ENCODE measurements at places on chromosomes 1 and 21.

GRCh38 chr1:37389327-37389726 lies 85.1 kb upstream of the ZC3H12A start:
- no peak for DNase-seq

GRCh38 chr1:226814751-226815537 lies 55.5 kb upstream of the PSEN2 start:
- no peak for DNase-seq

DNA sequence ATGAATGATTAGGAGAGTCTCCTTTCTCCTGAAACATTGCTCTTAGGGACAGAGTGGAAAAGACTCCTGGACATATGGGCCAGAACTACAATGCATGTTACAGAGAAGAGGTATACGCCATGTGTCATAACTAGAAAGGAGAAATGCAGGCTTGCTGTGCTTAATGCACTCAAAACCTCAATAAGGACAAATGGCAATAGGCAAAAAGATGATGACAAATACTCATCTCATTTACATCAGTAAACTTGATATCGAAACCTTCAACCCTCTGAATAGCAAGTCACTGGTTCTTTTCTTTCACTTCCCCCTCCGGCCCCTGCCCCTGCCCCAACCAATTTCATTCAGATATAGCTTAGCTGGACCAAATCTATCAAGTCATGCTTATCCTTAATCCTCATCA lies 1.9 kb upstream of the GPR88 start:
- no peak for DNase-seq

DNA sequence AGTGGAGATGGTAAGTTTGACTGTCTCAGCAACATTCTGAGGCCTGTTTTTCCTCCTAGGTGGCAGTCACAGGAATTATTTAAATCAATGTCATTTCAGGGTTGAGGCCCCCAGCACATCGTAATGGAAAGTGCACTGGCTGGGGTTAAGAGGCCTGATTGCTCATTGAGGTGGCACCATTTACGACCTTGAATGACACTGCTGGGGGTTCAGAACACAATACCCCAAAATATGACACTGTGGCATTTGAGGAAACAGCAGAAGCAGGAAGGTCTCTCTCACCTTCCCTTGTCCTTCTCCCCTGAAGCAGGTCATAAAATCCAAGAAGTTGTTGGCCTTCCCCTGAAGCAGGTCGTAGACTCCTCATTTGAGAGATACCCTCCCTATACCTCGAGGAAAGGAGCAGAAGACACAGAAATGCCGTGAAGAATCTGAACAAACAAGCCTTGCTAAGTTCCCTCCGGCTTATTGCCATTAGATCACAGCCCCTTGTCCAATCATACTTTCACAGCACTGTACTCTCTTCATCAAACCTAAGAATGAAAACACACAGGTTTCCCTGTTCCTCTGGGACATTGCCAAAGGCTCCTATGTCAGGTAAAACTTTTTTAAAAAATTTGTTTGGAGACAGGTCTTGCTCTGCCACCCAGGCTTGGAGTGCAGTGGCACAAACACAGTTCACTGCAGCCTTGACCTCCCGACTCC lies 71.3 kb downstream of the S1PR1 start:
- DNase-seq: no peak

- DNase-seq: no peak
Observed at GRCh38 chr1:9165396-9165795, 36.5 kb upstream of the GPR157 start.

DNA sequence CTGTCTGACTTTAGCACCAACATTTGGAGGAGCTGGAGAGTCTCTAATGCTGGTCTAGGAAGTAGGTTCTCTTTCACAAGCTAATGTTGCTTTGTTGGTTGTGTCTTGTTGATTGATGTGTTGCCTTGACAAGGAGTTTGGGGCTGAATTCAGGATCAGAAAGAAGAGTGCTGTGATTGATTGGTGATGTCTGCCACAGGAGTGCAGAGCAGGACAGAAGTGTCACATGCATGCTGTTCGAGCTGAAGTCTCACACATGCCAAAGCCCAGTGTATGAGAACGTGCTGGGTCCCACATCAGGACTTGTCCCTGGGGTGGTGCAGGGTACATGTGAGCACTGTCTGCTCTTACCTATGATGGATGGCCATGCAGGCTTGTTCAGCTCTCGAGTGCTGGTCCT lies 694.4 kb downstream of the MATN1 start:
- DNase-seq: no peak

DNA sequence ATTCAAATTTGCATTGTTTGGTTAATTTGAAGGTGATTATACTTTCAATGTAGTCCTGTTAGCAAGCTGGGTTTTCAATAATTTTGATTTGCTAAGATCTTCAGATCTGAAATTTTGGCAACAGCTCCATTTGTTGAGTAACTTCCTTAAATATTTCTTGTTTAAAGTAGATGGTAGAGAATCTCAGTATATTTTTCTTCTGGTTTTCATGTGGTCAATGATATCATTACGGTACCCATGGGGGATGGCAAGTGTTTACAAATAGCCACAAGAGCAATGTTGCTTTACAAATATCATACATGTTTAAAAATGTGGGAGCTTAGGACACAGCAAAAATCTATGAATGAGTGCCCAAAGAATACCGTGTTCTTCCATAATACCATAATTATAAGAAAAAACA lies 175.9 kb downstream of the IFI44 start:
- no peak for DNase-seq

GRCh38 chr1:7616076-7616832 lies 154.8 kb upstream of the VAMP3 start:
- peak; percentile 7 for DNase-seq

DNA sequence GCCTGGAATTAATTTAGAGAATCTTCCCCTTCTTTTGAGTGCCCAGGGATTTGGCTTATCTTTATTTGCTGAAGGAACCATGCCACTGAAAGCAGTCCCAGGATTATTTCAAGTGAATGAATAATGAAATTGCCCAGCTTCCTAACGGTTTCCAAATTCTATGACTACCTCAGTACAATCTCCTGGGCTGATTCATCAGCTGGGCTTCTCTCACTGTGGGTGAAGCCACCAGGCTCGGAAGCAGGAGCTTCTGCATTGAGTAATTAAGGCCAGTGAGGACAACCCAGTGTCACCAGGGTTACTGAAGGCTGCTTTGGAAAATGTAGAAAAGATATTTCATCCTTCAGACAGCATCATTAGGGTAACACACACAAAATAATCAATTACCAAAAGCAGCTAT lies 169.8 kb downstream of the DAB1 start:
- no peak for DNase-seq

DNA sequence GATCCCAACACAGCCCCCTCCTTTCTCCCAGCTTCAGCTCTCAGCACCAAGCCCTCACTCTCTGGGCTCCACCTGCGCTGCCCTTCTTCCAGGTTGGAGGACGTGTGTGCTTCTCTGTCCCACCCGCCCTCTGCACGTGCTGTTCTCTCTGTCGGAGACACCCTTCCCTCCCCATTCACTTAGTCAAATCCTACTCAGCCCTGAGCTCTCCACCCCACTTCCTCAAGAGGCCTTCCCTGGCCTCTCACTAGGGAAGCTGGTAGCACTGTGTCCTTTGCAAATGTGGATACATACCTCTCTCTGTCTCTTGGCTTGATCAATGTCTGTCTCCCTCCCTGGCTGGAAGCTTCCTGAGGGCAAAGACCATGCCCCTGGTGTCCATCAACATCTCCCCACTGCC lies 43.0 kb downstream of the TNFRSF8 start:
- DNase-seq: no peak

- DNase-seq: peak; percentile 51
Observed at GRCh38 chr1:7705048-7705907, 65.8 kb upstream of the VAMP3 start.

GRCh38 chr1:197471248-197471985 lies 203.4 kb downstream of the CRB1 start:
- no peak for DNase-seq

GRCh38 chr21:45294509-45295291 lies 7.0 kb upstream of the POFUT2 start:
- DNase-seq: no peak

GRCh38 chr1:109075531-109076490 lies at the start of gene TAF13:
TAF13 (minus strand) TSS chr1:109076003; CDS start chr1:109075947, 56 bp downstream.
- peak; percentile 93 for DNase-seq

DNA sequence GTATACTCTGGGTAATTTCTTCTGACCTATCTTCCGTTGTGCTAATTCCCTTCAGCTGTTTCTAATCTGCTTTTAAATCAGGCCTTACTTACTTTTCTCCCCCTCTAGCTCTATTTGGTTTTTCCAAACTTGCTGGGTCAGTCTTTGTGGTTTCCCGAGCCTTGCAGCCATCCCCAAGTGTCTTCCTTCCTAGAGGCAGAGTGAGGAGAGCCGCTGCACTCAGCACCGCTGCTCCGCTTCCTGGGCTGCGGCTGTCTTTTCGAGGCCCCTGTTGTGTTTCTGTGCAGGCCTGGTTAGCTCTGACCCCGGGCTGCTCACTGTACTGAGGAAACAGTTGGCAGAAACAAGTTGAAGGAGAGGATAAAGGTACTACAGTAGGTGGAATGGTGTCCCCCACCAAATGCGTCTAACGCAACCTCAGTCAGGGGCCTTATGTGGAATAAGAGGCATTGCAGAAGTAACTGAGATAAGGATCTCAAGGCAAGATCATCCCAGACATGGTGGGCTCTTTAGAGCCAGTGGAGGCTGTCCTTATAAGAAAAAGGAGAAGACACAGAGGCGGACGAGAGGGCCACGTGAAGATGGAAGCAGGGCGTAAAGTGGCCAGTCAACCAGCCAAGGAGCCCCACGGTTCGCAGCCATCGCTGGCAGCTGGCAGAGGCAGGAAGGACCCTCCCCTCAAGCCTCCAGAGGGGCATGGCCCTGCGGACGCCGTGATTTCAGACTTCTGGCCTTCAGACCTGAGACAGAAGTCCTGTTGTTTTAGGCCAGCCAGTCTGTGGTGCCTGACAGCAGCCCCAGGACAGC lies 10.5 kb downstream of the WNT9A start:
- no peak for DNase-seq

- DNase-seq: no peak
Observed at GRCh38 chr1:70195342-70195741, 10.0 kb downstream of the LRRC40 start.

DNA sequence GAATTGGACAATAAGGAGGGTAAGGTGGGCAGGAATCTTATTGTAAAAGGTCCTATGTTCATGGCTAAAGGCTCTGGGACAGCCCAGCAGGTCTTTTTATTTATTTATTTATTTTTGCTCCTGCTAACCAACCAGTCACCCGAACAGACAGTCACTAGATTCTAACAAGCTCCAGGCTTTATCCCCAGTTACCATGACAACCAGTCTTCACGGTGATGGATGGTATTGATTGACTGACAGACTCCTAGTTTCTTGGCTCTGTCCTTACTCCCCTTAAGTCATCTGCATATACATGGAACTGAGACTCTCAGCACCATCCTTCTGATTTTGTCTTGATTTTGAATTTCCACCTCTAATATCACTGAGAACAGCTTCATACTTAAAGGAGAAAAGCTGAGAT lies 44.3 kb downstream of the C8A start:
- DNase-seq: no peak

GRCh38 chr1:2428490-2428889 lies 16.1 kb upstream of the PEX10 start:
- no peak for DNase-seq

GRCh38 chr1:9859281-9860014 lies 35.7 kb upstream of the CLSTN1 start:
- DNase-seq: no peak

DNA sequence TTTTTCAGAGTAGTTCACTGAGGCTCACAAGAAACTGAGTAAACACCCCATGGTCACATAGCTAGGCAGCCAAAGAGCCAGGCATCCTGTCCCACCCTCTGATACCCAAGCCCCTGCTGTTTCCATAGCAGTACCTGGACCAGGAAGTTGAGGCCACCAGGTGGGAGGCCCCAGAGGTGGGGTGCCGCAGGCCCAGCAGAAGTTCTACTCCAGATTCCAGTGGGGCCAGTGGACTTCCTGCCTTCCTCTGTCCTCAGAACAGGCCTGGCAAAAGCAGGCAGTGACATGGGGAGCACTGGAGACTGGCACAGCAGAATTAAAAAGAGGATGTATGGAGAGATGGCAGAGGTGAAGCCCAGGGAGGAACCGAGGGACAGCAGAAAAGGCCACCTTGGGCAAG lies 19.0 kb downstream of the FOXO6 start:
- no peak for DNase-seq

Data from CD4-positive, alpha-beta T cell (primary cell).